IPS-NIHi11 (cell line): ENCODE measurements at places on chromosomes 5 and 9.

- no peak for DNase-seq
Observed at GRCh38 chr5:59956130-59956783, 62.7 kb upstream of the PDE4D start.

GRCh38 chr9:89661956-89662717 is 57.3 kb downstream of the GADD45G start:
- peak; percentile 98 for DNase-seq

- DNase-seq = no peak
Observed at GRCh38 chr5:19950897-19951296, 37.1 kb downstream of the CDH18 start.

DNA sequence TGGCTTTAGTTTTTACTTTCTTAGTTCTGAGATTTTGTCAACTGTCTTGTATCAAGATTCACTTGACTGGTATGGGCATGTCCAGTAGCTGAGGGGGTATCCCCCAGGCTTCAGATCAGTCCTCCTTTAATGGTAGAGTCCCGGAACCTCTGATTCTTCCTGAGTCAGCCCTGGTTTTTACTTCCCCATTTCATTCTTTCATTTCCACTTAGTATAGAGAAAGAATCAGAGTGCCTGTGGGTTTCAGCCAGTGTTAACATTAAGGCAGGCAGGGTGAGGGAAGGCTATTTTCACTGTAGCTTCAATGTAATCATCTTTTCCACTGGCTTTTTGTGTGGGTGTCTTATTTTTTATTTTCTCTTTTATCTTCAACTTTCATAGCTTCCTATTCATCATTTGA is 8.3 kb upstream of the COMMD10 start:
- DNase-seq = no peak

DNA sequence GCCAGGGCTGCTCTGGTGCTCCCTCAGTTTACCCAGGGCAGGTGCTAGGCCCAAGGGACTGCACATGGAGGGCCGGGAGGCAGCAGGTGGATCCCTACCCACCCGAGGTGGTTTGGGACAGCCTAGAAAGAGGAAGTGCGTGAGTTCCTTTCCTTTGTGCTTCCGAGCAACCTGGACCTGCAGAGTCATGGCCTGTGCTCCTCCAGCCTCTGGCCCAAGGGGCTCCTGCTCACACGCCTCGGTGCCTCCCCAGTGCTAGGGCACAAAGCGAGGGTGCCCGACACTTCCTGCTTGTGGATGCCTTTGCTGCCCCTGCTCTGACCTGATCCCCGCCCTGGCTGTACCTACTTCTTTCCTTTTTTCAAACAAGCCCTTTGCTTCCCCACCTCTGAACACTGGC is 79.3 kb downstream of the RXRA start:
- no peak for DNase-seq

- DNase-seq = peak; percentile 51
Observed at GRCh38 chr5:31855134-31856040, 216.5 kb downstream of the PDZD2 start.

DNA sequence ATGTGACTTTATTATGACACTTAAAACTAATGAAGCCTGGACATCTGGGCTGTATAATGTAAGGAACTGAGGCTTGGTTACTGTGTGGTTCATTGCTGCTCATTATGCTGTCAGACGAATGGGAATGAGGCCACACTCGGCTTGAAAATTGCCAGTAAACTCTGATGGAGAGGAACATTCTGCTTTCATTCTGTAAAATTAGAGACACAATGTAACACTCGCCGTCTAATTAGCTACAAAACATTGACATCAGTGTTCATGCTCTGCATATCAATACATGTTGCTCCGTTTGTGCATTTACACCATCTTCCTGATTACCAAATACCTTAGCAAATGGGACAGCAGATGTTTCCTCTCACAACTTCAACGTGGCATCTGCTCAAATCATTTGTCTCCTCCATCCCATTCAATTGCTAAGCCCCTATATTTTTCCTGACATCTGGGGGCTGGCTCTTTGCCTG is 133.0 kb downstream of the SLC28A3 start:
- no peak for DNase-seq
